Brain pericyte (primary cell): ENCODE measurements at places on chromosomes 6 and 20.

DNA sequence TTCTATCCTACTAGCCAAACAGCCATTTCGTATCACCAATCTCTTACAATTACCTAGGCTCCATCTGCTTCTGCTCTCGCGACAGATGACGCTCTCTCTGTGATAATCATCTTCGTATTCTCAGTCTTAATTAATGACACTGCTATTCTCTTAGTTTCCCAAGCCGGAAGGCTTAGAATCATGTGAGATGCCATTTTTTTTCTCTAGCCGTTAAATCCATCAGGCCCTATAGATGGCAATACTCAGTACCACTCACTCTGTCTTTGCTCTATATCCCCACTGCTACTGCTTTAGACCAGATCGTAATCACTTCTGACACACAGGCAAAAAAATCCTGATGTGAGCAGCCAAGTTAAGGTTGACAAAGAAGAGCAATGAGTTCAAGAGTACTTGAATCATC is 2.1 kb upstream of the THEMIS start:
- no peak for DNase-seq

GRCh38 chr6:75778757-75779156 is 29.7 kb downstream of the MYO6 start:
- no peak for DNase-seq

DNA sequence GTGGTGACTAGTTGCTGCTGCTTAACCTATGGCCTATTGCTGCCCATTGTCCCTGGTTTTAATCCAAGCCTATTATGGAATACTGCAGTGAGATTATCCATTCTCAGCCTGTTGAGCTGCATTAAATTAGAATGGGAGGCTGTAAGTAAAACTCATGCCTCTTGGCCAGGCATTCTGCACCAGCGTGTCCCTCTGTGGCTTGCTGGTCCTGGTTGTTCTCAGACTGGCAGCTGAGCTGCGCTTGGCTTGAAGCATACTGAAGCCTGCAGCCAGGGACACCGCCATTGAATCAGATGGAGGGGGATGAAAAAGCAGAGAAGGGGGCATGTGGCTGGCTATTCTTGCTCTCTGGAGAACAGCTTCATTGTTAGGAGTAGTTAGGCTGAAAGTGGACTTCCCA is 15.6 kb downstream of the LRRN4 start:
- no peak for DNase-seq

DNA sequence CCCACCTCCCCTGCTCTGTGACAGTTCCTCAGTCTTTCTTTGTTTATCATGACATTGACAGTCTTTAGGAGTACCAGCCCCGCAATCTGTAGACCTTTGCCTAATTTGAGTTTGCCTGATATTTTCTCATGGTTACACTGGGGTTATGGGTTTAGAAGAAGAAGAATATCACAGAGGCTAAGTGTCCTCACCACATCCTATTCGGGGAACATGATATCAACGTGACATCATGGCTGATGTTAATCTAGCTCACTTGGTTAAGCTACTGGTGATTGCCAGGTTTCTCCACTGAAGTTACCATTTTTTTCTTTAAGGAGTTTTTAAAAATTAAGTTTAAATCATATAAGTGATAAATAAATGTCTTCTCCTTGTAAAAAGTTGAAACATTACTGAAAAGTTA is 127.5 kb downstream of the CEP57L1 start:
- DNase-seq: no peak

DNA sequence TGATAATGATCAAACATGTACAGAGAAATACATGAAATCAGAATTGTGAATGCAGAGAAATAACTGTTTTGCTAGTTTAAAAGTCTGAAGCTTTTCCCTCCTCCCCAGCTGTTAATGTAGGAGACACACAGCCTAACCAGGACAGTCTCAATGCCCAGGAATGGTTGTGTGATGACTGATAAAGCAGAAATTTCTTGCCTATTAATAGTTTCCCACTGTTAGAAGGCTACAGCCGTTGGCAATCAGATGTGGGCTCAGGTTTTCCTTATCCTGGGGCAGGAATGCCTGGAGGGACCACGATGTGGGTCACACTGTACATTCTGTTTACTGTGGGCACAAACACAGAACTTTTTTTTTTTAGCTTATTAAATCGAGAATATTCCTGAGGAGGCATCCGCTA is 1.9 kb downstream of the PPP1R3D start:
- no peak for DNase-seq

DNA sequence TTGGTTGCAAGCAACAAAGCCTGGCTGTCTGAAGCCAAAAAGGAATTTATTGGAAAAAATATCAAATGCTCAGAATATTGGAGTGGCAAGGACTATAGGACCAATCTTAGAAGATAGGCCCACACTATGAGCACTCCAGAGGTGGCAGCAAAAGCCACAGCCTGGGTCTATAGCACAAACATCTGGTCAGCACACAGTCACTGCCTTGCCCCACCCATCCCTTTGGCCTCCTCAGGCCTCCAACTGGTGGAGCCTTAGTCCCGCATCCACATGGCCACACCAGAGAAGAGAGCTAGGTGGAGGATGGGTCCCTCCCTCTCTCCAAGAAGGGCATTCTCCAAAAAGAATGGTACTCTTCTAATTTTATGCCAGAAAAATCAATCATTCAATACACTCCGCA is 14.0 kb downstream of the NUDT3 start:
- DNase-seq: no peak

GRCh38 chr6:41939176-41939847 is 2.3 kb downstream of the CCND3 start:
- DNase-seq: no peak

- no peak for DNase-seq
Observed at GRCh38 chr20:14707865-14708596, 370.6 kb upstream of the FLRT3 start.

- no peak for DNase-seq
Observed at GRCh38 chr20:38799203-38799602, 6.3 kb upstream of the PPP1R16B start.

GRCh38 chr20:36424314-36424713 is 117.0 kb upstream of the MYL9 start:
- no peak for DNase-seq

DNA sequence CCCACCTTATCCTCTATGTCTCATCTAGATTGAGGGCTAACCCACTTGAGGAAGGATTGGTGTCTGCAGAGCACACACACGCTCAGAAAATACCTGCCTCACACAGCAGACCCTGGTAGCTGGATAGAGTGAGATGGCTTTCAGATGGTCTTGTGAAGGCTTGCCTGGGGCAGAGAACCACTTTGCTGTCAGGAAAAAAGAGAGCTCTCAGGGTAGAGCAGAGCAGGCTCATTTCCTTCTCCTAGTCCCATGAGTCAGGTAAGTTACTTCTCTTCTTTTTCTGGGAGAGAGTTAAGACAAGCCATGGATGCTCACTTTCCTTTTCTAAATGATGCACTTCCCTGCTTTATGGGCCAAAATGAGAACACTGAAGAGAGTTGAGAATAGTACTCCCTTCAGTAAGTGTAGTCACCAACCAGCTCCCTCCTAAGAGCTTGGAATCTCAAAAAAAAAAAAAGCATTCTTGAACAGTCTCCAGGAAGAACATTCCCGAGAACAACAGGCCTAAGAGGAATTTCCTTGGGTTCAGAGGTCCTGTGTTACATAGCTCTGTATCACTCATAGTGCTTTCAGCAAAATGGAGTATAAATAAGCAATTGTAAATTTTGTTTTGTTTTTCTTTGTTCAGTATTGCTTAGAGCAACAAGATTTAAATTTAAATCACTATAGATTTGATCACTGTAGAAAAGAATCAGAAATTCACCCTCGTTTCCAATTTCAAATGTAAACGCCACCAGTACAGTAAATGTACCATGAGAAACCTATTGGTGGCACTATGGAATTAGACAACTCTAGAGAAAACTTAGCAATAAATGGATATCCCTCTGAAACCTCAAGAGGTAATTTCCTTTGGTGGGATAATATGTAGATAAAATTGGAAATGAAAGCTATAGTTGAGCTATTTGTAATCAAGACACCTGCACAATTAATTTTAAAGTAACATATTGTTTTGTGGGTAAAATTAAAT is 530.3 kb downstream of the RFPL4B start:
- DNase-seq: peak; percentile 24

DNA sequence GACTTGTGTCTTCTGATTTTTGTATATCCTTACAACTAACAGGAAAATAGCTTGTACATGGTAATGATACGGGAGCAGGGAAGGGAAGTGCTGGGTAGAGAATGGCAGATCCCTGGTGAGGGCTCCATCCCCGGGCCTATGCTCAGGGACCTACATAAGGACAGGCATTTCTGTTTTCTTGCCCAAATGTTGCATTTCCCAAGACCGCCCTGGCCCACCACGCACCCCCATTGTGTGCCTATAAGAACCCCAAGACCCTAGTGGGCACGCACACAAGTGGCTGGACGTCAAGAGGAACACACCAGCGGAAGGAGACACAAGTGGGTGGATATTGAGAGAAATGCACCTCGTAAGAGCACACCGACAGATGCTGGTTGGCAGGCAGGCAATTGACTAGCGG is 616.3 kb upstream of the MAN1A1 start:
- no peak for DNase-seq

- DNase-seq: no peak
Observed at GRCh38 chr6:148608199-148608951, 138.5 kb upstream of the UST start.

GRCh38 chr6:11821781-11822180 is 43.2 kb upstream of the ADTRP start:
- no peak for DNase-seq

GRCh38 chr6:110509617-110510241 is 33.3 kb upstream of the SLC22A16 start:
- no peak for DNase-seq

DNA sequence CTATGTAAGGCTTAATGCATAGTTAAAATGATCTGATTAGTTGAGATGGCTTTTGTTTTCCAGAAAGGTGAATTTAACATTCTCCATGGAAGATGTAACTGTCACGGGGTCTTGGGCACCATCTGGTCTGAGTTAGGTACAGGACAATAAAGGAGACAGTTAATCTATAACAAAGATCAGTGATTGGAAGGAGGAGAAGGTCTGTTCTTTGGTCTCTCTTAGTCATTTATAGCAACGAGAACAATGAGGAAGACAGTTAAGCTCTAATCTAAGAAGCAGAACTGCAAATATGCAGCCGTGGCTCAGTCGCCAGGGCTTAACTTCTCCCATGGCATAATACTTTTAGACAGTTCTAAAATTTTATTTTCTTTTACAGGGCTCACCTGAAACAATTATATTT is 405.5 kb upstream of the SULF2 start:
- DNase-seq: no peak

DNA sequence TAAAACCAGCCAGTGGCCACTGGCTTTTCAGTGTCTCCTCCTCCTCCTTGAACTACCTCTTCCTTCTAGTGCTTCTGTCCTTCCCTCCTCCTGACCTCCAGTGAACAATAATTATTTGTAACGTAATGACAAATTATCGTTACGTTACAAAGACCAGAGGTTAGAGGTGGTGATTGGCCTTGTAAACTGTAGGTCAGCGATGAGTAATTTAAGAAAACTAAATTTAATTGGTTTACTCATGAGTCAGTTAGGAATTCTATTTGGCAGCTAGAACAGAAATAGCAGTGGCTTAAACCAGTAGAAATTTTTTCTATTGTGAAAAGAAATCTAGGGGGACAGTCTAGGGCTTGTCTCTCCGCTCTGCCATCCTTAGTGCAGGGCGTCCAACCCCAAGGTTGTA is 38.8 kb downstream of the PPARD start:
- DNase-seq: no peak

GRCh38 chr6:155850408-155850841 is 394.8 kb upstream of the NOX3 start:
- no peak for DNase-seq
